ENCODE measurements at places on chromosomes 11 and 22. TPM values are rescaled to one million over a fixed set of nuclear protein-coding genes. Genes with fewer than 3 reads are reported as not detected.
A peak's percentile ranks its signal among the peaks of the same experiment; 100 is the strongest.

Gene NDUFS3
- 72.8 TPM for total RNA-seq

Gene CHEK1
- total RNA-seq: 2.2 TPM

Gene NPAS4
- total RNA-seq: not detected

Gene SLC22A6
- total RNA-seq: not detected

Gene OR8U1
- not detected for total RNA-seq

Gene GLB1L3
- total RNA-seq: not detected

Gene CRYBB1
- total RNA-seq: 2.8 TPM

Gene BRSK2
- 1.4 TPM for total RNA-seq

Gene IL18
- total RNA-seq: 14.7 TPM

Gene NEFH
- 0.87 TPM for total RNA-seq

Gene EMSY
- 15.4 TPM for total RNA-seq

Gene CBLIF
- not detected for total RNA-seq

Gene C11orf91
- 3.4 TPM for total RNA-seq

Gene HTR3B
- not detected for total RNA-seq

DNA sequence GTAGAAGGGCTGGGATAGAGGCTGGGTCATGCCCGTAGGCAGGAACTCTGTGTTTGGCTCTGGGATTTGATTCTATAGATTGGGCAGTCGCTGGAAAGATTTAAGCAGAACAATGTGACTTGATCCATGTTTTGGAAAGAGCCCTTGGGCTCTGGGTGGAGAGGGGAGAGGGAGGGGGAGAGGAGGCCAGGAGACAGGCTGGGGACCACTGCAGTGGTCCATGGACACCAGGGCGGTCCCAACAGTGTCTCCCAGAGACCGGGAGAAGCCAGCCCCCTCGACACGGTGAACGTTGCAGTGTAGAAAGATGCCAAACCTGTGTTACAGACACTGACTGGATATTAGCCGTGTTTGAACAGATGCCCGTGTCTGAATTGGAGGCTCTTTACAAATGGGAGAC, 19.5 kb downstream of the PVALB start:
- DNase-seq: no peak

DNA sequence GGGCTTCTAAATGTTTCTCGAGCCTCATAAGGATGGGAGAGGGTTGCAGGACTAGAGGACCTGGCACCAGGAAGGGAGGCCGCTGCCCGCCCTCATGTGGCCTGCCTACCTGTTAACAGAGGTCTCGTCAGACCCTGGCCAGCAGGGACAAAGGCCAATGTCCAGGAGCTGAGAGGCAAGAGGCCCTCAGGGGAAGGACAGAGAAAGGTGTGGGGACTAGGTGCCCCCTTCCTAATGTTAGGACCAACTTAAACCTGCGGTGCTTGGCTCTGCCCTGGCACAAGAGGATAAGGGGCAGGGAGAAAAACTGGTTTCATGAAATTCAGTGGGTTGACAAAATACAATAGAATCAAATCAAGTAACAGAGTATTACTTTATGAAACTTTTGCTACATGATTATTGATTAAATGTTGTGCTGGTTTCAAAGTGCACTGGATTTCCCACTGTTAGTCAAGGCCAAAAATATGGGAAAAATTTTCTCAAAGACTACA, 20.0 kb upstream of the SYT12 start:
- DNase-seq: no peak

- no peak for DNase-seq
These were observed 2.8 kb downstream of the PDXP start for GRCh38 chr22:37661160-37661924.

DNA sequence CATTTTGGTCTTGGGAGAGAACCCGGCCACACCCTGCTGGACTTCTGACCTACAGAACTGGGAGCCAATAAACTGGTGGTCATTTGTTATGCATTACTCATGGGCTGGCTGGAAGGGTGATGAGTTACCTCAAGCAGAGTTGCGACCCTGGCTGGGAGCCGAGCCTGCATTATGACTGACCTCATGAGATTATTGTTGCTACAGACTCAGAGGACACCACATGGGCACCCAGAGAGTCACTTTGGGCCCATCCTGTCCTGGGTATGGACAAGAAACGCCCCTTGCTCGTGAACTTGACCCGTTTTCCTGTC, 531.7 kb downstream of the TBC1D22A start:
- DNase-seq: no peak

- no peak for DNase-seq
These were observed 9.8 kb downstream of the NUCB2 start for GRCh38 chr11:17286332-17286731.

- peak; percentile 33 for DNase-seq
These were observed 100.0 kb downstream of the RPS6KA4 start for GRCh38 chr11:64458997-64459396.

DNA sequence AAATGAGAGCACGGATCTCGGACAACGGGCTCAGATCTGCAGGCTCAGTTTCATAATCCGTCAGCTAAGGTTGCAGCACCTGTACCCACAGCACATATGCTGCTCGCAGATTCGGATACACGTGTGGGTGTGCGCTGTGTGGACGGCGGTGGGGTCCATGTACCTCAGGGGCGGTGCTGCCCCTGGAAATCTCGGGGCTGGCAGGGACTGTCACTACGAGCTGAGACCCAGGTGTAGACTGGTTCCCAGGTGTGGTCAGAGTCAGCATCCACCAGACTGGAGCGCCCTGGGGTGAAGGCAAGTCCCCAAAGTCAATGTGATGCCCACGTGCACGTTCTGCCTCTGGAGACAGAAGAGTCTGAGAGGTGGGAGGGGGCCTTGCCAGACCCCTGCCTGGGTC, 989.3 kb downstream of the BRD1 start:
- no peak for DNase-seq

DNA sequence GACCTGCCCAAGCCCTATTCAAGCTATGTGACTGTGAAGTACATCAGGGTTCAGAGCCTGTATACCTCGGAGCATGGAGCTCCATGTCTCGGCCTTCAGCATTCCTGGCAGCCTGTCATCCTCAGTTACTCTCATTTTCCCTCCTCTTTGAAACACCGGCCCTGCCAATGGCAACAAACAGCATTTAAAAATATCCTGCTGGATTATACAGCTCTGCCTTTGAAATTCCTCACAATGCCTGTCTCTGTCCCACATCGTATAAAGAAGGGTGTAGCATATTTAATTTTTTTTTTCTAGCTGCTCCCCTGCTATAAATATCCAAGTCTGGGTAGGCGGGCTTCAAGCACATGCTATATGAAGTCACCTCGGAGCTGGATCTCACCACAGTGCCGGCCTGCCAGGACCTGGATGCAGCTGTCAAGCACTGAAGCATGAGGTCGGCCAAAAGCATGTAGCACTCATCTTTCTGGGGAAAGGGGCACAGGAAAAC, 11.8 kb downstream of the ABTB2 start:
- DNase-seq: no peak

DNA sequence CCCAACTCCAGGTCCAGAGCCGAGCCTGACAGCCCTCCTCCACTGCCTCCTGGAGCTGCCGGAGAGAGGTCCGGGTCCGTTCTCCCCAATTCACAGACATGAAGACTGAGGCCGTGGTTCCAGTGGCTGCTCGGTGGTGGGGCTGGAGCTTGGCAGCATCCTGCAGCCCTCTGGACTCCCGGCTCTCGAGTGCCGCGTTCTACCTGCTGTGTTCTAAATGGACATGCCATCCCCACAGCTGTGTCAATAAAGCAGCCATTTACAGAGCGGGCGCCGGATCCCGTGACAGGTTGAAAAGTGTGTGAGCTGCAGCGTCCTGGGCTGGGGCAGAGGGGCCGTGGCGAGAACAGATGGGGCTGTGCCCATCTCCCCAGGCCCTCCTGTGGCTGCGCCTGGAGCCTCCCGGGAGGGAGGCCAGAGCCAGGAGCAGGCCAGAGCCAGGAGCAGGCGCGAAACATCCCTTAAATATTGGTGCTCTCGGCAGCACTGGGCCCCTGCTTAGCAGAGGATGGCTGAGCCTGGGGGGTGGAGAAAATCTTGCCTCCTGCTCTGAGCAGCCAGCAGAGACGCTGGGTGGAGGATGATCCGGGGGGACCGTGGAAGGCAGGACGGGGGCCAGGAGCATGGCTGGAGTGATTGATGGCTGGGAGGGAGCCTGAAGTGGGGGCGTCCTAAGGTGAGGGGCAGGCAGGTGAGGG, 46.2 kb downstream of the FLRT1 start:
- no peak for DNase-seq

DNA sequence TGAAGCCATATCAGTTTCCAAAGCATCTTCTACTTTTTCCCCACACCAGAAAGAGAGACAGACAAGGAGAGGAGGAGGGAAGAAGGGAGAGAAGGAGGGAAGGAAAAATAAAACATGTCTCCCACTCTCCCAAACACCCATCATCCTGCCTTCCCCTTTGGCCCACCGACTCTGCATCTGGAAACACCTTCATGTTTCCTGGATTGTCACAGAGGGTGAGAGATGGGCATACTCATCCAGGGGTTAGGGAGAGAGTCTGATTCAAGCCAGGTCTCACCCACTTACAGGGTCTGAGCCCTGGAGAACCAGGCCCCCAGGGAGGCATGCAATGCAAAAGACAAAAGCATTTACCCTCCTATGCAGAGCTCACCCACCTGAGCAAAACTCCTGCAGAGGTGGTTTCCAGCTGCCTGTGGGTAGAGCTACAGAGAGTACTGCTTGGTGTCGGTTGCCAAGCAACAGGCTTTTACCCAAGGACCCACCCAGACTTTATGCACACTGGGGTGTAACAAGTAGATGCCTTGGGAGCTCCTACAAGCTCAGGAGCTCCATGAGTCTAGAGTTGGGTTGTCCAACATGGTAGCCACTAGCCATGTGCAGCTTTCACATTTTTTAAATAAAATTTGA, 33.4 kb downstream of the MN1 start:
- DNase-seq: no peak

DNA sequence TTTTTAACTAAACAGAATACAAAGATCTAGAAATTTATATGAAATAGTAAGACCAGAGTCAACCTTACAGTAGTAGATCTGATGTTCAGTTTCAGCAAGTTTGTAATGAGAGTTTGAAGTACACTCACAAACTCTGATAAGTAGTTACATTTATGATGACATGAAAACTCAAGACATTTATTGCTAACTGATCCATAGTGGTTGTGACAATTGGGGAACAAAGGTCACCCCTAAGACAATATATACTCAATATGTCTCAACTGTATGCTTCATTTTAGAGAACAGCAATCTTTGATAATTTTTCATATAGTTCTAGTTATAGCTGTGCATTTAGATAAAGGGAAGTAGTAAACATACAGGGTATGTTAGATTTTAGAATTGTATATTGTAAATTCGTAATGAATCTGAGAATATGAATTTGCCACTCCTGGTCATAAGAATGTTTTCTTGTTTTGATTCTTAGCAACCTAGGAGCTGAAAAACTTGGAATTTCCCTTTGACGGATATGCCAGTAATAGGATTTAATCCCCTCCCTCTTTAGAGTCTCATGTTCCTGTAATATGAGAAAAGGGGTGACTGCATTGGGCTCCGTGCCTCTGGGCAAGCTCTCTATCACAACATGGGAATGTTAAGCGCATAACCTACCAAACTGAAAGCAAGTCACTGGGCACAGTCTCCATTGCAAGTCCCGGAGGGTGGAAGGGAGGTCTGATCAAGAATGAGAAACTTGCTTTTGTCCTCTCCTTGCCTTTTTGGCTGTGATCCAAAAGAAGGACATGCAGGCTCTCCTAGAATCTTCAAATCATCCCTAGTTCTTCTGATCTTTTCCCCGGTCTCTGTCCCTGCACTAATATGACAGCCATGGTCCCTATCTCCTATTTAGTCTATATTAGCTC, 11.4 kb downstream of the OR10D3 start:
- no peak for DNase-seq

Data from mesenteric fat pad (tissue), 1 donor.